ENCODE measurements at places on chromosomes 4 and X.

DNA sequence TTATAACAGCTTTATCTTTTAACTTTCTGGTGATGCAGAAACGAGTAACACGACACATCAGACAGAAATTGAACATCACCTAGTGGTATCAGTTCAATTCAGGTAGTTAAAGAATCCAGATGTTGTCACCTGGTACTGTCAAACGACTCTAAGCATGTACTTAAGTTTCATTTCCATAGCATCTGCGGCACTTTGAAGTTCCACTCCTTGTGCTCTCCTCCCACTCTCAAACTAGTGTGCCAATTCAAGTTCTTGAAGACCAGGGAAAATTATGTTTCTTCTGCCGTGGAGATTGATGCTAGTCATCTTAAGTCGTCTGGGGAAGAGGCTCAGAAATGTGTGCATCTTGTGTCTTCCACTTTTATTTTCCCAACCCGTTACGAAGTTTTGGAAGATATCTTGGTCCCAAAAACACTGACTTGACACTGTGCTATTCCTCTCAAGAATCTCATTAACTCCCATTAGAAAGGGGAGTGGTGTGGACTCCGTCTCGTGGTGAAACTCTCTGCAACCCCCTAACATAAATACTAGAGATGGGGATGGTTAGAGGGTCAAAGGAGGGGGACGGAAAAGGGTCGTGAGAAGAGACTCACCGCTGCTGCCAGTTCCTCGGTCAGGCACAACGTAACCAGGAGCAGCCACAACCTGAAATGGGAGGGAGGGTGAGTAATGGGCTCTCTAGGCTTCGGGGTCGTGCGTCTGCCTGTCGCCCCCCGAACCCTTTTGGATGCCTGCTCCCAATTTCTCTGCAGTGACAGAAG is 693 bp downstream of the COL4A6 start:
- no peak for DNase-seq

DNA sequence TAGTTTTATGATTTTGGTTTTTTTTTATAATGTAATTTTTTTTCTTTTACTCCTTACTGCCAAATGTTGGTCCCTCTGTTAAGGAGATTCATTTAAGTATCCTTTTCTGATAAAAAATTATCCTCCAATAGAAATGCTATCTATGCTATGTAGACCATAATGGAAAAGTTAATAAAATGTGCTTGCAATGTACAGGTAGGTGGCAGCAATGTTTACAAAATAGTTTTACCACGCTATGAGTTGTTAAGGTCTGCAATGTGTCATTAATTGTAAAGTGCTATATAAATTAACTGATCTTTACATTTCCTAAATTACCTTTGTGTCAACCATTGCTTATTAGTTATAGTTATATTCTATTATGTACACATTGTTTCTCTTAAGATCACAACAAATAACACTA is 3.8 kb upstream of the CENPC start:
- DNase-seq: no peak

DNA sequence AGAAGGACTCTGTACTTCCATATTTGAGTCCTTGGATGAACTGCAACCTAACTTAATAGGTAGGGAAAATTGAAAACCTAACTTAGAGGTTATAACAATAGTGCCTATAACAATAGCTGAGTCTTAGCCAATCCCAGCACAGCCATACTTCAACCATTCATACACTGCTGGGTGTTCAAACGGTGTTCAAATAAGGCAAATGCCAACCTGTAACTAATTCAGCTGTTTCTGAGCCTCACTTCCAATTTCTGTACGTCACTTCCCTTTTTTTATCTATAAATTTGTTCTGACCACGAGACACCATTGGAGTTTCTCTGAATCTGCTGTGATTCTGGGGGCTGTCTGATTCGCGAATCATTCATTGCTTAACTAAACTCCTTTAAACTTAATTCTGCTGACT is 9.6 kb upstream of the GRSF1 start:
- DNase-seq: no peak

GRCh38 chrX:128928636-128929035 is 594.7 kb downstream of the SMARCA1 start:
- DNase-seq: no peak

DNA sequence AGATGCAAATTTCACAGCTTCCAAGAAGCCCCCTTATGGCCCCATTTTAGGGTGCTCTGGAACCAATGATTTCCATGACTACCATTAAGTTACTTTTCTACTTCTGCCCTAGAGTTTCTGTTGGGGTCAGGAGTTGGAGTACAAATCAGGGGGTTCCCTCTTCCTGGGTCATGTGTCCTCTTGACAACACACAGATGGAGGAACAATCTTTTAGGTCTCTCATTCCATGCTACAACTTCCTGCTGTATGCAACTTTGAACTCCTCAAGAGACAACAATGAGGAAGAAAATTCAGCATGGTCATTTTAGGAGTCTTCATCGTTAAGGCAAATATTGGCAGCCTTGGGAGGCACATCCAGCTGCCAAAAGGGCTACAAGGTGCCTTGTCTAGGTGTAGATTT is 79.7 kb downstream of the SEL1L3 start:
- no peak for DNase-seq

- DNase-seq: no peak
These were observed 689 bp downstream of the SSR4 start for GRCh38 chrX:153794897-153795816.

GRCh38 chr4:74330295-74330750 is 22.1 kb downstream of the EPGN start:
- DNase-seq: no peak

DNA sequence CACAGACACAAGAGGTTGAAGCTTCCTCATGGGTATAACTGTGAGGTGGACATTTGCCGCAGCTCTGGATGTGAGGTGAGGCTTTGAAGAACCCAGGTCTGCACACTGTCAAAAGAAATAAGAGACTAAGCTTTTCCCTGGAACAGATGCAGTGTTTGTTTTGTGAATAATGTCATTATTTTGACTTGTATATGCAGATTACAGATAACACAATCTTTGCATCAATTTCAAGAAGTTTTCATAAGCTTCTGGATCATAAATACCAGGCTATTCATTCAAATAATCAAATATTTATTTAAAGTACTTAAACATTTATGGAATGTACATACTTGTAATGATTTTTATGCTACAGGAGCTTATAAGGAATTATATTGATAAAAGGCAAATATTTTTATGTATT is 174.8 kb downstream of the EPHA5 start:
- no peak for DNase-seq

DNA sequence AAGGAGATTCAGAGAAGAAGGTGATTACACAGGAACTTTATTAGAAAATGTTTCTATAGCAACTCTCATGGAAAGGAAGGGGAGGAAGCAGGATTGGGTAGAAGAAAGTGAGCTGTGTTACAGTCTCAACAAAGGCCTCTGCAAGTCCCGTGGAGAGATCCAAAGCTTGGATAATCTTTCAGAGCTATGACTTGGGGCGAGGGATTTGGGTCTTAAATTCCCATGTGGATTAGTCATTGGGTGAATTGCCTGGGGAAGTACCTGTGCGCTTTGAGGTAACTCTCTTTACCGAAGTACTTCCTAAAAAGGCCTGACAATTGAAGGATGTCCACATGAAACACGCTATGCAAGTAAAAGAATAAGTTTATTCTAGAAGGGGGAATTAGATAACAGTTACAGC is 133.8 kb upstream of the ANKRD50 start:
- no peak for DNase-seq

DNA sequence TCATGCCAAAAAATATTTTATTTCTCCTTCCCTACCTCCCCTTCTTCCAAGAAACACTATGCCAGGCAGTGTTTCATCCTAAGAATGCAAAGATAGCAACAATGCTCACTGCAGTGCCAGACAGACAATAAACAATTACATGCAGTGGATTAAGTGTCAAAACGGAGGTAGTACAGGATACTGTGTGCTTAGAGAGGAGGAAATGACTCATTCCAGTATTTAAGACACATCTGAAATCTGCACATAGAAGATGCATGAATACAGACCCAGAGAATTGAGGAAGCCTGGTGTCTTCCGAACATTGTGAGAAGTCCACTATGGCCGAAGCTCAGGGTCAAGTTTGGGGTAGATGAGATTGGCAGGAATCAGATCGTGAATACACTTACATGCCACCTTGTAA is 326.4 kb downstream of the PPP3CA start:
- DNase-seq: no peak

GRCh38 chr4:78057135-78057599 is at the start of gene FRAS1:
TSS of gene FRAS1 (plus strand) at chr4:78057323. CDS start at chr4:78058010, 687 bp downstream.
- DNase-seq: no peak

DNA sequence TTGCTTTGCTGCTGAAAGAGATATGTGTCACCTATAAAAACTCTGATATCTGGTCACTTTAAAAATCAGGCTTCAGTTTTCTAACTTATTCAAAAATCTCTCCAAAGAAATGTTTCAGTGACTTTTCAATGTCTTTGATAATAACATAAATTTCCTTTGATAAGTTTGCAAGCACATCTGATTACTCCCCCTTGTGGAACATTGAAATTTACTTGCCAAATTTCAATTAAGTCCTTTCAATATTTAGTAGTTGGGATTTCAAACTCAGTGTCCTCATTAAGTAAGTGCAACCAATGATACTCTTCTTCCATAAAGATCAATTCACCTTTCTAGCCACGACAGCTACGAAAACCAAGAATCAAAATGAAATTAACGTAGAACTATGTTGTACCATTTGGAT is 151.3 kb upstream of the FAM47C start:
- DNase-seq: no peak

GRCh38 chr4:61320631-61321030 is 120.5 kb downstream of the ADGRL3 start:
- DNase-seq: no peak

GRCh38 chr4:178665916-178666315 is 1223.7 kb upstream of the AGA start:
- no peak for DNase-seq

DNA sequence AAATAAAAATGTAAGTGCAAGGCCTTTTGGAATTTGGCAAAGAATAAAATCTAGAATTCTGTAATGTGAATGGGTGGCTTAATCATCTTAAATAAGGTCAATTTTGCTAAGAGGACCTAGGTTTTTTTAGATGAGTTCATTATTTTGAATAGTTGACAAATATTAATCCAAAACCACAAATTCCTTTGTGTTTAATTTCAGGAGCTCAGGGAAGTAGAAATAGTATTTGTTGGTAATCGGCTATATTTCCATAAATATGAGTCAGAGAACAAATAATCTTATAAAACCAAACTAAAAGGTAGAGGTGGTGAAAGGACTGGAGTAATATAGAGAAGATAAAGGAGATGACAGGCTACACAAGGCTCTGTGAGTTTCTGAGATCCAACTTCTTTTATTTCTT is 190.4 kb upstream of the TLL1 start:
- DNase-seq: no peak

GRCh38 chr4:179698321-179698720 is 2256.1 kb upstream of the AGA start:
- no peak for DNase-seq

GRCh38 chr4:33080275-33080674 is 2360.1 kb downstream of the PCDH7 start:
- no peak for DNase-seq

GRCh38 chr4:47561331-47561730 is 76.3 kb downstream of the ATP10D start:
- no peak for DNase-seq

GRCh38 chr4:52197306-52197705 is 146.2 kb downstream of the SPATA18 start:
- no peak for DNase-seq

DNA sequence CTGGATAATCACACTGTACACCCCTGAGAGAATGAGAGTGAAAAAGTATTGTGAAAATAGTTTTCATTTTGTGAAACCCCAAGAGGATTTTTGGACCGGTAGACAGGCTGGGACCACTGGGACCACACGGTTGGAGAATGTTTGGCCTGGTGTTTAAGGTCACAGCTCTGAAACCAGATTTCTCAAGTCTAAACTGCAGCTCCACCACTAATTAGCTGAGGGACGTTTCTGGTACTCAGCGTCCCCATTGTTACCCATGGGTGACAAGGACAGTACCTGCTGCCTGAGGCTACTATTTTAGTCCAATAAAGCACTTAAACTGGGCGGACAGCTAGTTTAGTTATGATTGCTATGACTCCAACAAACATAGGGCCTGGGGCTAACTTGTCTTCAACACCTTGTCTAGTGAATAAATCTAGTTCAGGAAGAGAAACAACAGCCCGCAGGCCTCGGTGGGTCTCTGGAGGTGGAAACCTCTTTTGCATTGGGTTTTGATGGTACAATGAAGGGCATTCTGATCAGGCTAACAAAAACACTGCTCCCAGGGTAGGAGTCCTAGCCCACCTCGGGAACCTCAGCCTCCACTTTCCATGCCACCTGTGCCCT is 509 bp upstream of the USP11 start:
- no peak for DNase-seq

- DNase-seq: no peak
These were observed 201.3 kb upstream of the CPEB2 start for GRCh38 chr4:14800977-14801376.

DNA sequence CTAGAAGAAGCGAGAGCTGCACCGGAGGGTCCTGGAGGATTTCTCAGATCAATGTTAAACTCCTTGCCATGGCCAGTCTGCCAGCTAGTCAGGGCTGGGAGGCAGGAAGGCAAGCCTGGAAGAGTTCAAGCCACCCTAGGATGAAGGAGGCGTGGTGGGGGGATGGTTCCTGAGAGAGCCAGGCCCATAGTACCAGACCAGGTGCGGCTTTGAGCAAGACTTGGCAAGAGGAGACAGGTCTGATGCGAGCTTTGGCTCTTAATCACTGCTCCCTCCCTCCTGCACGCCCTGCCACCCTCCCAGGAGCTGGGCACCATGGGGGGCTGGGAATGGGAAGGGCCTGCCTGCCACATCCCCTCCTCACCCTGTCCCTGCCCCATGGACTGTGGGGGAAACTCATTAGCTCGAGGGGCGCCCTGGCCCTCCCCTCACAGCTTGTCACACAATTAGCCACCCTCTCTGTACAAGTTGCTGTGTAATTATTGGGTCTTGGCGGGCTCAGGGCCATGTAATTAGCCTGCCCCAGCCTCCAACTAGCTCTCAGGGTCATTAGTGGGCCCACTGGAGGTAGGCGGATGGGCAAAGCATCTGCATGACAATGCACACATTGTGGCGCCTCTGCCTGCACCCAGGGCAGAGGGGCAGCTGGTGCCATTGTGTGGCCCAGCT is 50.3 kb downstream of the EFNB1 start:
- no peak for DNase-seq
